ENCODE measurements at places on chromosomes 12 and 14.

GRCh38 chr12:96249196-96250118, 55.3 kb downstream of the ELK3 start:
- peak; percentile 45 for DNase-seq

- no peak for DNase-seq
These were observed 2.3 kb downstream of the RDH12 start for GRCh38 chr14:67703997-67704396.

- DNase-seq: no peak
These were observed 124.1 kb downstream of the SSPN start for GRCh38 chr12:26319511-26319910.

GRCh38 chr12:53975479-53976152, 862 bp upstream of the HOTAIR start:
- DNase-seq: no peak

GRCh38 chr12:32146074-32146873, 39.6 kb downstream of the BICD1 start:
- no peak for DNase-seq

- DNase-seq: no peak
These were observed 18.2 kb downstream of the IFNG-AS1 start for GRCh38 chr12:68007466-68007865.

DNA sequence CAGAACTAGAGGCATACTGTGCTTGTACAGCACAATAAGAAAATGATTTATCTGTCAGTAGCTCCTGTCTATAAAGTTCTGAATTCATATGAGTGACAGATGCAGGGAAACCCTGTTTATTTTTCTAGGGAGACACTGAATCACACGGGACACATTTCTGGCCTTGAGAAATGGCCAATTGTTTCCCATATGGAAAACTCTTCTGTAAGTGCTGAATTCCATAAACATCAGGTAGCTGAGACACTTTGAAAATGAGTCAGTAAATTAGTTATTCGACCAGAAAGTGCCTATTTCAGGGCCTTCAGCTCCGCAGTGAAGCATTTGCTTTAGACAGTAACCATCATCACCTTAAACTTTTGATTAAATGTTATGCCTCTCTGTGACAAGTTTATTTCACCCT, 184.4 kb downstream of the TMEM132D start:
- no peak for DNase-seq

DNA sequence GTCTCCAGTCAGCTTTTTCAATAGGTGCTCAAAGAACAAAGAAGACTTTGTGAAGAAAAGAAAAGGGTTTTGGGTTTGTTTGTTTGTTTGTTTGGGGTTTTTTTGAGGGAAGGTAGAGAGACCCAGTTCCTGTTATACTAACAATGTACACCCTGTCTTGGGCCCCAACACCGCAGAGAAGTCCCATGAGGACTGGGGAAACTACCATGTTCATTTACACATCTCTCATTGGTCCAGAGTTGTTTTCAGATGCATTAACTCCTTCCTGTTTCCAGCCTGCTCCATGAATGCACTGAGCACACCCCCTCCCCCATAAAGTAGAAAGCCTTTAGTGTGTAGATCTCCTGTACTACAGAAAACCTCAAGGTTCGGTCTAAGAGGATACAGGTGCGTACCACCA, 51.1 kb upstream of the SLC8A3 start:
- no peak for DNase-seq

- no peak for DNase-seq
These were observed 135.1 kb downstream of the SLC38A1 start for GRCh38 chr12:46133751-46134150.

GRCh38 chr14:30621354-30621939, 672 bp upstream of the SCFD1 start:
- no peak for DNase-seq

DNA sequence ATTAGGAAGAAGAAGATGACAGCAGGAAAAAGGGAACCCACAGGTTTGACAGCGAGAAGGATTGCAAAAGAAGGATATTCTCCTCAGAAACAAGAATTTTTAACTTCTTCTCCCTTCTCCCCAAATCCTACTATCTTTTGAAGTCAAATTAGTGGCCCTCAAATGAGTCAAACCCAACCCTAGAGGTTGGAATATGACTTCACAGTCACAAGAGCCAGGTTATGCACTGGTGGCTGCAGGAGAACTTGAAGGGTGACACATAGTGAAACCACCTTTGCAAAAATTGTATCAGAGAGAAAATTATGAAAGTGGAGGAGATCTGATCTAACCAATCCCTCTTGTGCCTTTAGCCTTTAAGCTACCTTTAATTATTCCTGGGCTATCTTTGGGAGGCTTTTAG, 386.2 kb upstream of the CCDC196 start:
- DNase-seq: no peak

DNA sequence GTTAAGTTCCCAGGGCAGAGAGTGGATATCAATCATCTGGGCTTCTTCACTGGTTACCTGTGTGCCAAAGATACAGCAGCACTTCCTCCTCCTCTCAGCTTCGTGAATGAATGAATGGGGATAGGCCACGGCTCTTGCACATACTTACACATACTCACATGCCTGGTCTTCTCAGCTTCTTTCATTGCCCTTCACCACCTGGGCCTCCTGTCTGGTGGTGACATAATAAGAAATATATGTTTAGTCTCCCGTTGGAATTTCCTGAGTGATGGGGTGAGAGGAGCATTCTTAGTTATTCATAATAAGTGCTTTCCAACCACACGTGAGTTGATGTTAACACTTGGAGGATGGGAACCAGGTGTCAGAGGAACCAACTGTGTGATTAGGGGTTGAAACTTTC, 268.1 kb upstream of the RMST start:
- DNase-seq: no peak

DNA sequence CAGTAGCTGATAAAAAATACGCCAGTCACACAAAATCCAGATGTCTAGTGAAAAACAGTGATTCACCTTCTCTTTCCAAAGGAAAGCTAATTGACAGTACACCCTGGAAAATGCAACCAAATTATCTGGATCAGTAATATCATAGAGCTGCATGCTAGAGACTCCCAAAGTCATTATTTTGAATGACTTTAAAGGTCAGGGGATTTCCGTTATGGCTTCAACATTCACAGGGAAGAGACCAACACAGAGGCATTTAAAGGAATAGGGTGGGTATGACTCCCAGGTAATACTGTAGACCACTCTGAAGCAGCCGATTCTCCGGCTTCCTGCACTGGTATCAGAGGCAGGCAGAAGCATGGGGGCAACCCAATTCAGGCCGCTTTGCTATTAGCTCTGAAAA, 190.4 kb downstream of the STXBP6 start:
- DNase-seq: no peak

DNA sequence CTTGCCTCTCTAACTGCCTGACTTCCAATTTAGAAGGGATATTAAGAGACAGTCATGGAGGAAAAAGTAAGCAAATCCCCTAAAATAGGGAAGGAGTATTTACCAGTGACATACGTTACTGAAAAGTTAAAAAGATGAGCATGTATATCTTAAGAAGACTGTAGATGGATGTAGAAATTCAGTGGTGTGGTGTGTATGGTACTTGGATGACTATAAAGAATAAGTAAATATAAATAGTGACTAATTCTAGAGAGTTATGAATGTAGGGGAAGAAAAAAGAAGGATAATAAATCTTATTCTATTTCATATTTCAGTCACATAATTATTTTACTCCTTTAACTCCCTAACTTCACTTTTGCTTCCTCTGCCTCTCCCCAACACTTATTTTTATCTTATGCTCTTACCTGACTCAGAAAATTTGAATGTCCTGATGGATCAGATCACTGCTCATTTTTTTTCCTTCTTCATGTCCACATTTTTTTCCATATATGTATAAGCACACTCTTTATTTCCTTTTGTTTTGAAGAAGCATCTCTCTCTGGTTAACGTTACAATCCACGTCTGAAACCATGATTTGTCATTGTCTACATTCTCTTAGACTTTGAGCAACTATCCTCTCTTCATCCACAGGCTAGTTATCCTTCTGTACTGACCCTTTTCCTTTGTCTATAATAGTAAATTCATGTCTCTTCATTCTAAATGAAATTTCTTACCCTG, 422.7 kb upstream of the SYT1 start:
- no peak for DNase-seq

DNA sequence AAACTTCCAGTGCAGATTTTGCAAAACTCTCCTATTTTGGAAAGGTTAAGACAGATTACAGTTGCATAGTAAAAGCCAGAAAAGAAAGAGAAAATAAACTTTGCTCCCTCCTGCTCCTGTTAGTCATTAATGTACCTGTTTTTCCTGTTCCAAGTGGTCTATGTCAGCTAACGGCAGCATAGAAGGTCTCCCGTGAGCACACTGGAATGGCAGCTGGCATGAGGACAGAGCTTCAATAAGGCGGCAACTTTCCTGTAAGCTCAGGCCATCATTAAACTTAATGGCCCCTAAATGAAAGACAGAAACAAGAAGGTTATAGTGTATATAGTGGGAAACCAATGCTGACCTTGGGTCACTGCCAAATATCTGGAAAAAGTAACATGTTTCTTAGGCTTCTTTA, 16.0 kb downstream of the EIF2B2 start:
- peak; percentile 51 for DNase-seq

DNA sequence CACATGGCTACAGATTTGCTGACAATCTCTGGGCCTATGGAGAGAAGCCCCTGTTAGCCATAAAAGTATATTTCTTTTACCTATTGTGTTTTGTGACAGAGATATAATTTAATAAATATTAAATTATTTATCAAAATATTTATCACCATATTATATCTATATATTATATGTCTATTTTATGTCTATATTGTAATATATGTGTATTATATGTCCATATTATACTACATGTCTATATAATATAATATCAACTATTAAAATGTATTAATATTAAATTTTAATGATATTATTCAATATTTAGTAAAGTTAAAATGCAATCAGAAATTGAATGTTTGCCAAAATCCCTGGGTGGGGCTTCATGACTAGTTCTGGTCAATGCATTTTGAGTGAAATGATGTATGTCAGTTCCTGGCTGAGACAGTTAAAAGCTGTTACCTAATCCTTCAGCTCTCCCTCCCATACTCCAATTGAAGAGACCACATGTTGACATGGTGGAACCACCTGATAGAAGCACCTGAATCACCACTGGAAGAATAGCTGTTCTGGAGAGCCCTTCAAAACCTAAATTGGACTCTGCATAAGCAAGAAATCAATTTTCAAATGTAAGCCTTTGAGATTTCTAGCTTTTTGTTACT, 357.3 kb upstream of the DDHD1 start:
- no peak for DNase-seq

GRCh38 chr14:65026526-65026925, 39.8 kb downstream of the FNTB start:
- no peak for DNase-seq

DNA sequence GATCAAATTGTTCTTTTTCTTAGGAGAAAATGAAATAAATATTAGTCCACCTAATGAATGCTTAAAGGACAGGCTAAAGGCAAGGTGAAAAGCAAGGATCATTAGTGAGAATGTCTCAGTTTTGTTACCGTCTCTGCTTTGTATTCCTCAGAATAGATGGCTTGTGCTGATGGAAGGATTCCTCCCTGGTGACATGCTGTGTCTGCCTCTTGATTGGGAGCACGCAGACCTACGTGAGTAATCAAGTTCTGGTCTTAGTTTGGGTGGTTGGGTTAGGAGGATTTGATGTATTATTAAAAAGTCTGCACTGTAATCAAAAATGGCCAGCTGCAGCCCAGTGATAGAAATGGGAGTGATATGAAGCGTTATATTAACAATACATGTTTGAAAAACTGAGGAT, 78.8 kb upstream of the RTL1 start:
- no peak for DNase-seq

- DNase-seq: no peak
These were observed 88.0 kb downstream of the PCNX1 start for GRCh38 chr14:70995211-70995610.

- DNase-seq: no peak
These were observed 28.5 kb downstream of the TMCC3 start for GRCh38 chr12:94621662-94622359.

DNA sequence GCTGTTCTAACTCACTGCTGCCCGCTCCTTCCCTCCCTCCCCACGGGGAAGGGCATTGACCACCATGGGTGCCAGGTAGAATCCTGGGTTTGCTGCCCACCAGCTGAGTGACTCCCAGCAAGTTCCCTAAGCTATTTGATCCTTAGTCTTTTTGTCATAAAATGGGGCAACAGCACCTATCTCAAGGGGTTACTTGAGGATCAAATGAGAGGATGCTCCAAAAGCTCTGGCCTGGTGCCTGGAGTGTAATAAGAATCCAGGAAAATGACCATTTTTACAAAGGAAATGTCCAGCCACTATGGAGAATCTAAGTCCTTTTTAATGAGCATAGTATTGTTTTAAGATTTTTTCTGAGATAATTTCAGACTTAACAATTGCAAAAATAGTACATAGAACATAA, 61.4 kb upstream of the CMKLR1 start:
- DNase-seq: no peak

DNA sequence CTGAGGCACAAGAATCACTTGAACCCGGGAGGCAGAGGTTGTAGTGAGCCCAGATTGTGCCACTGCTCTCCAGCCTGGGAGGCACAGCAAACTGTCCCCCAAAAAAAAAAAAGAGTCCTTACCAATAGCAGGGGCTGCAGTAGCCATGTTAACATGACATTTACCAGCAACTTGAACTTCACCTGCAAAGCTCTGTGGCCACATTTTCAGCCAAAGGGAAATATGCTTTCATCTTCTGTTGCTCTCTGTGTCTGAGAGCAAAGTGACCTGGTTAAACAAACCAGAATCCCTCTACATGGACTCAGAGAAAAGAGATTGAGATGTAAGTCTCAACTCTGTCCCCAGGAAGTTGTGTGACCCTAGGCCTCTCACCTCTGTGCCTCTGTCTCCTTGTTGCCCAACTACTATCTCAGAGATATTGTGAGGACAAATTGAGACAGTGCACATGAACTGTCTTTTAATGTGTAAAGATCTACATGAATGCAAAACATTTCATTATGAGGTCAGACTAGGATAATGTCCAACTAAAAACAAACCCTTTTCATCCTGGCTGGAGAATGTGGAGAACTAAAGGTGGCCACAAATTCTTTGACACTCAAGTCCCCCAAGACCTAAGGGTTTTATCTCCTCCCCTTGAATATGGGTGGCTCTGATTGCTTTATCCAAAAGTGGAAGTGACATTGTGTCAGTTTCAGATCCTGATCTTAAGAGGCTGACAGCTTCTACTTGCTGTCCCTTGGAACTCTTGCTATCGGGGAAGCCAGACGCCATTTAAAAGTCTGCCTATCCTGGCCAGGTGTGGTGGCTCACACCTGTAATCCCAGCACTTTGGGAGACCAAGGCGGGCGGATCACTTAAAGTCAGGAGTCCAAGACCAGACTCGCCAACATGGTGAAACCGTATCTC, 24.7 kb upstream of the P2RX4 start:
- no peak for DNase-seq

DNA sequence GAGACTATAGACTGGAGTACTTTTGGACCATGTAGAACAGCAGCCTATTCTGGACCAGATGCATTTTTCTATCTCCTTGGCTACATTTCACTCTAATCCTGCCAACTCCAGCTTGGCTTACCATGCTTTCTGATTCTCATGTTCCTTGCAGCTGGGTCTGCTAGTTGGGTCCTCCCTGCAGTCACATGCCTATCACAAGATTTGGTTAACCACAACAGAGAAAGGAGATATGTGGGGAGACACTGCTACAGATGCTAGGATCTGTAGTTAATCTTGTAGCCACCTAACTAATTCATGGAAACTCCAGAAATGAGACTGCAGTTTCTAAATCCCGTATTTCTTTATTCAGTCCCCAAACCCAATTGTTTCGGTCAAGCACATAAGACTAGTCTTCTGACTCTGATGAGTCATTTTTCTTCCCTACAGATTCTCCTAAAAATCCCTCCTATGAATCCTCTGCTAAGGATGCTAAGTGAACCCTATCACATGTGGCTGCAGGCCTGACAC, 410.6 kb downstream of the DAD1 start:
- DNase-seq: no peak

- DNase-seq: no peak
These were observed 224.2 kb upstream of the EEA1 start for GRCh38 chr12:93153321-93153720.
